ENCODE measurements at places on chromosomes 1 and 21.

- no peak for DNase-seq
Measured at GRCh38 chr1:248891758-248892157, 14.3 kb upstream of the PGBD2 start.

- no peak for DNase-seq
Measured at GRCh38 chr1:27862671-27863537, 9.4 kb upstream of the THEMIS2 start.

DNA sequence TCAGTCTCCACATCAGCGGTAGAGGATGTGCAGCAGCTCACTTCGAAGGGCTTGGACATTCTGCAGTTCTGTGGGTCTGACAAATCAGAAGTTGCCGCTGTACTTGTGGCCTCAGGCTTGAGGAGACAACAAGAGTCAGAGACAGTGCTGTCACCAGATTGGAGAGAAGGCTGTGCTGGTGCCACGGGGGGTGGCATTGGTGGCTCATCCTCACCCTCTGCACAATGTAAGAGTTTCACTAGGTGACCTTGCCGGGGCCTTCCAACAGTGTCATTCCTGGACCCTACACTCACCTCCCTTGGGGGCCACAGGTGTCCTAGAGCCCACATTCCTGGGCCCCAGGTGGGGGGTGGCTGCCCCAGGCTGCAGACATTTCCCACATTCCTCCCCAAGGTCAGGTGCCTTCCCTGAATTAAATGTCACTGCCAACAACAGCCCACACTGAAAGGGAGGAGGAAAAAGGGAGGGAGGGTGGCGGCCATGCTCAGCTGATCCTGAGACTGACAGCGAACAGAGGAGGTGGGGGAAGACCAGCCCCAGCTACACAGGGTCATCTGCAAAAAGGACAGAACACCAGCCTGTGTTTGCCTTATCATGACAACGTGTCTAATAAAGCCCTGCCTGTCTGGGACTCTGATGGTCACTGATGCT lies 46.4 kb downstream of the TMCC2 start:
- no peak for DNase-seq

DNA sequence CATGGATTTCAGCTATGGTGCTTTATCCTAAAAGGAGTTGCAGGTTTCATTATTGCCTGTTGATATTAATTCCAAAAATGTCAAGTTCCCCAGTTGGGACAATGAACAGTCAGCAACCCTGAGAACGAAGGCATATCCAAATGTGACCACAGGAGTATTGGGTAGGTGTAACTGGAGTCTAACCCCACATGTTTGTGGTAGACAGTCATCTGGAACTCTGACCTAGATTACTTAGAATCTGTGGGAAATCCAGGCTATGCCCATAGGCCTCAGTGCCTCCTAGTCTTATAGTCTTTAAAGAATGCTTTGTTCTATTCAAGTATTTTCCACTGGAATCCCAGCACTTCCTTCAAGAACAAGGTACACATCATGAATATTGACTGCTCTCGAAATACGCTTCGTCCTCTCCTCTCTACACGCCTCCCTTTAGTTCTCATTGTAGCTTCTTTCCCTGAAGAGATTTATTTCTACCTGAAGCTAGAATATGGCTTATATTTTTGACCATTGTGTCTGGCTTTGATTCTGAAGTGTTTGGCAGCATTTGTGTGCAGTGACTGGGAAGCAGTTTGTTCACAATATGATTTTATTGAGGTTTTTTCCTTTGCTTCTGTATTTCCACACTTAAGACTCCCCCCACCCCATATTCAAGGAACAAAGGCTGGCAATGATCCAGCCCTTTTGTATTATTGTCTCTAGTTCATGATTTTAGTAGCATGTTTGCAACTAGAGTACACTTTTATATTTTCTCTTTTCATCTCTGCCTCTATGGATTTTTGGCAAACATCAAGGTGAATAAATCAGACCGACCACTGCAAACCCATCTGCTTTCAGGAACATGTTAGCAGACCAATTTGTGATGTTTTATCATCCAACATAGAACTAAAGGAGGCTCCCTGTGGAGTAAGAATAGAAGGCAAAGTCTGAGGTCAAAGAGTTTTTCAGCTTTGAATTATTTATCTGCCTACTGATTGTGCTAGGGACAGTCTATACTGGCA lies 178.6 kb downstream of the GPR52 start:
- no peak for DNase-seq

DNA sequence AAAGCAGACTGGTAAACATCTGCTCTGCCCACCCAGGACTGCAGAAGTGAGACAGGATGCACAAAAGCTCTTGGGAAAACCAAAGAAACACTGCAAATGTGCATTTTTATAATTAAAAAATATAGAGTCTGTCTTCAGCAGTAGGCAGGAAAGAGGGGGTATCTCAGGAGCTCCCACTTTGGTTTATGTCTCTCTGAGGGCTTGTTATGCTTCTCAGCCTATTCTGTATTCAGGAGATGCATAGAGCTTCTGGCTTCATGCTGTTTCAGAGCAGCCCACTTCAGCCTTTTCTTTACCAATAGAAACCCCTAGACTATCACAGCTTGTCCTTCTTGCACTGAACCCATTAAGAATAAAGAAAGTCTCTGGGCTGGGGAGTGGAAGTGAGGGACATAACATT lies 148.0 kb downstream of the ROR1 start:
- no peak for DNase-seq

Measured in T follicular helper cell (primary cell).